H4 (cell line): ENCODE measurements at places on chromosomes 16 and 17.

DNA sequence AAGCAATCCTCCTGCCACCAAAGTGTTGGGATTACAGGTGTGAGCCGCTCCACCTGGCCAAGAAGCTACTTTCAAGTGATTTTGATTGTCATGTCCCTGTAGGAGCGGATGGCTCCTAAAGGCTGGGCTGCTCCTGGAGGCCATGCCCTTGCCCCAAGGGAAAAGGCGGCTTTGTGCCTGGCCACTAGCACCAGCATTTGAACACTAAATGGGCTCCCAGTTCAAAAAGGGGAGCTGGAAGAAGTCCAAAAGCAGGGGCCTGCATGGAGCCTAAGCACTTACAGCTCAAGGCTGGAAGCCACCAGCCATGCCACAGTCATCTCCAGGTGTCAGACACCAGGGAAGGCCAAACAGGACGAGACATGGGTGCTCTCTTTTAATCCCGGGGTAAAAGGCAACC is 26.8 kb downstream of the SPHK1 start:
- no peak for DNase-seq

- no peak for DNase-seq
These were observed 68.1 kb downstream of the ERCC4 start for GRCh38 chr16:13988038-13988437.

- no peak for DNase-seq
These were observed 31.2 kb upstream of the ENPP7 start for GRCh38 chr17:79699386-79700036.

GRCh38 chr17:73396431-73397277 is 84.9 kb upstream of the CDC42EP4 start:
- DNase-seq, result no peak

DNA sequence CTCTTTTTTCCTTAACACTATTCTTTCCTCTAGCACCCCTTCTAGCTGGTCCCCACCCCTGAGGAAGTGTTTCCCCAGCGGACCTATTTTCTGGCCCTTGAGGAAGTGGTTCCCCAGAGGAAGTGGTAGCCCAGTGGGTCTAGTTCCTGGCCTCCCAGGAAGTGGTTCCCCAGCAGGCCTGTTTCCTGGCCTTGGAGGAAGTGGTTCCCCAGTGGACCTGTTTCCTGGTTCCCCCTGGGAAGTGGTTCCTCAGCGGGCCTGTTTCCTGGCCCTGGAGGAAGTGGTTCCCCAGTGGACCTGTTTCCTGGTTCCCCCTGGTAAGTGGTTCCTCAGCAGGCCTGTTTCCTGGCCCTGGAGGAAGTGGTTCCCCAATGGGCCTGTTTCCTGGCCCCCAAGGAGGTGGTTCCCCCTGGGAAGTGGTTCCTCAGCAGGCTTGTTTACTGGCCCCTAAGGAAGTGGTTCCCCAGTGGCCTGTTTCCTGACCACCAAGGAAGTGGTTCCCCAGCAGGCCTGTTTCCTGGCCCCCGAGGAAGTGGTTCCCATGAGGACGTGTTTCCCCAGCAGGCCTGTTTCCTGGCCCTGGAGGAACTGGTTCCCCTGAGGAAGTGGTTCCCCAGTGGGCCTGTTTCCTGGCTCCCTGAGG is 58.3 kb downstream of the NTN1 start:
- DNase-seq, result no peak

DNA sequence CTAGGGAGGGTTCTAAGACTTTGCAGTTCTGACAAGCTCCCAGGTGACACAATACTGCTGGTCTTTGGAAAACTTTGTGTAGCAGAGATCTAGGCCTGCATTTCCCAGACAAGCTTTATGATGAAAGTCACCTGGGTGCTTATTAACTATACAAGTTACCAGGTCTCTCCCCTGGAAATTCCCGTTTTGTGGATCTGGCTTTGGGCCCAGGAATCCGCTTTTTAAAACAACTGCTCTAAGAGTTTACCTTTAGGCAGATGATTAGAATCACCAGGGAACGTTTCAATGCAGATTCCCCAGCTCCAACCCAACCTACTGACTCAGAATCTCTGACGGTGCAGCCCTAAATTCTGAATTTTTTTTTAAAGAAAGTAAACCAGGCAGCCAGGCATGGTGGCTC is 36.3 kb downstream of the MYH3 start:
- no peak for DNase-seq

DNA sequence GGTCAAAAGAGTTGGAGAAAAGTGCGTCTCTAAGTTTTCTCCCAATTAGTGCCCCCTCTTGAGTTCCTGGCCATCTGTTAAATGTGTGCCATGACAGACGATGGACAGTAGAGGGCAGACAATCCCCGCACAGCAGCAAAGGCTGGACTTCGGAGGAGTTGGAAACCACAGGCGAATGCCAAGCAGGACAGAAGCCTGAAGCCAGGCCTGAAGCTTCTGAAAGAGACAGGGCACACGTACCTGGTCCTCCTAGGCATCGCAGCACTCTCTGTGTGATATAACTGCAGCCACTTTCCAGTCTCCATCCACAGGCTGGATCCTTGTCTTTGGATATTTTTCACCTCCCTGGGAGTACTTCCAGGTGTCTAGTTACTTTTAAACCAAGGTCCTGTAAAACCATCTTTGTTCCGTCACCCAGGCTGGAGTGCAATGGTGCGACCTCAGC is 14.5 kb downstream of the C17orf100 start:
- DNase-seq, result peak; percentile 72

DNA sequence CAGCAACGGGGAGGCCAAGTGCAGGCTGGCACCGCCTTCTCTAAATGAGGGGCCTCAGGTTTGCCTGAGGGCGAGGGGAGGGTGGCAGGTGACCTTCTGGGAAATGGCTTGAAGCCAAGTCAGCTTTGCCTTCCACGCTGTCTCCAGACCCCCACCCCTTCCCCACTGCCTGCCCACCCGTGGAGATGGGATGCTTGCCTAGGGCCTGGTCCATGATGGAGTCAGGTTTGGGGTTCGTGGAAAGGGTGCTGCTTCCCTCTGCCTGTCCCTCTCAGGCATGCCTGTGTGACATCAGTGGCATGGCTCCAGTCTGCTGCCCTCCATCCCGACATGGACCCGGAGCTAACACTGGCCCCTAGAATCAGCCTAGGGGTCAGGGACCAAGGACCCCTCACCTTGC is 18.5 kb downstream of the NGFR start:
- DNase-seq, result no peak

- DNase-seq, result peak; percentile 50
These were observed 3.6 kb upstream of the UTS2R start for GRCh38 chr17:82367724-82368524.

DNA sequence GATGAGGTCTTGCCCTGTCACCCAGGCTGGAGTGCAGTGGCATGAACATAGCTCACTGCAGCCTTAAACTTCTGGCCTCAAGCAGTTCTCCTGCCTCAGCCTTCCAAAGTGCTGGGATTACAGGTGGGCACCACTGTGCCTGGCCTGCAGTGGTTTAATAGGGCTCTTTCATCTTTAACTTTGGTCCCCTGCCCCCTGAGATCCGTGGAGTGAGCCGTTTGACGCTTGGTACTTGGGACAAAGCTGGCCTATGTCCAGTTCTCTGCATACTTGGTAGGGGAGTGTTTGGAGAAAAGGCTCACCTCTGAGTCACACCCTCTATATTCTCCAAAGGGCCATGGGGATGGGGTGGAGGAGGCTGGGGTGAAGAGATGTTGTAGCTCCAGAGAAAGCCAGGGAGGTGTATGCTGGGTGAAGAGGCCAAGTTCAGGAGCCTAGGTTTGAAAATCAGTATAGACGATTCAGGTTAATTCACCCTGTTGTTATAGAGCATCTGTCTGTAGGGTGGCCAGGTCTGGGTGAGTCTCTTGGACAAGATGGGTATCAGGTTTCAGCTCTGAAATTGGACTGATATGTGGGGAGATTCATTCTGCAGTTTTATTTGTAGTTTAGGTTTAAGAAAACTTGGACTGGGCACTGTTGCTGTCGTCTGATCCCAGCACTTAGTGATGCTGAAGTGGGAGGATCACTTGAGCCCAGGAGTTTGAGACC is 17.6 kb downstream of the ABCC1 start:
- DNase-seq, result peak; percentile 64

DNA sequence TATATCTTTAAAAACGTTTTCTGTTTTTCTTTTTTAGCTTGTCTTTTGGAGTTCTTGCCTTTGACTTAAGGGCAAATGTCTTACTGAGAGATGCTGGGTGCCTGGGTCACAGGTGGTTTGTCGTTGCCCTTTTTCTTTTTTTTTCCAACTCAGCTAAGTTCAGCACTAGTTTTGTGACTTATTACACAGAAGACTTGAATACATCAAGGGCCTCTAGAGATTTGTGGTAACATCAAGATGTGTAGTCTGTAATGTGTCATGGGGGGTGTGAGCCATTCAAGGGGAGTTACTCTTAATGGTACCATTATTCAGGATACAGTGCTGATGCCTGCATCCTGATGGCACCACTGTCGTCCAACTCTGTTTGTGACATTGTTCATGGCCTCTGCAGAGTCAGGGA is 95.1 kb downstream of the PRKCA start:
- DNase-seq, result no peak

DNA sequence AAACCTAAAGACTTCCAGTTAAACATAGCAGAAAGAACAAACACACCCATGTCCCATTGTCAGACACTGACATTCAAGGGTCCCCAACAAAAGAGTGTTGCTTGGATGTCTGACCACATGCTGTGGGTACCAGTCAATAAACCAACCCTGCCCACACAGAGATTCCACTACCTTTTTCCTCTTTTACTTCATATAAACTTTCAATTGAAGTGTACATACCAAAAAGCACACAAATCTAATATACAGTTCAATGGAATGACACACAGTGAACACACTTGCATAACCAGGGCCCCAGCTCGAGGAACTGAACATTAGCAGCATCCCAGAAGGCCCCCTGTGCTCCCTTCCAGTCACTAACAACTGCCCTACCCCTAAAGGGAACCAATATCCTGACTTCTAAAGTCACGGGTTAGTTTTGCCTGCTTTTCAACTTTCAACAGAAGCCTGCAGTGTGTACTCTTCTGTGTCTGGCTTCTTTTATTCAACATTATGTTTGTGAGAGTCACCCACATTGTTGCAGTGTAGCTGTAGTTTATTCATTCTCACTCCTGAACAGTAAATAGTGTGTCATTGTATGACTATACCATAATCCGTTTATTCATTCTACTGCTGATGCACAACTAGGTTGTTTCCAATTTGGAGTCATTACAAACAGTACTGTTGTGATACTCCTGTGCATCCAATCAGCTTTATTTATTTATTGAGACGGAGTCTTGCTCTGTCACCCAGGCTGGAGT is 18.0 kb downstream of the CFDP1 start:
- DNase-seq, result no peak

- DNase-seq, result no peak
These were observed 79.8 kb downstream of the AMFR start for GRCh38 chr16:56345406-56346050.

- no peak for DNase-seq
These were observed 9.8 kb downstream of the SLC38A10 start for GRCh38 chr17:81285179-81285878.

GRCh38 chr17:32269377-32269776 is 3.7 kb downstream of the RHBDL3 start:
- no peak for DNase-seq

- DNase-seq, result no peak
These were observed 7.8 kb upstream of the RNF213 start for GRCh38 chr17:80252871-80253270.
